NCI-H1694 treated with DMSO at 0.1 percent for 48 hours (cell line): ENCODE measurements at places on chromosomes 1 and 21.

- DNase-seq: no peak
Observed at GRCh38 chr1:95770581-95770980, 536.6 kb downstream of the RWDD3 start.

- DNase-seq: peak; percentile 10
Observed at GRCh38 chr21:14215971-14216641, at the start of gene RBM11. Gene RBM11, plus strand, starts transcription at chr21:14216157. Its CDS starts 30 bp downstream, at chr21:14216187.

GRCh38 chr1:89842567-89843272 lies 21.9 kb downstream of the LRRC8D start:
- DNase-seq: no peak

GRCh38 chr1:8510041-8510823 lies 192.3 kb downstream of the SLC45A1 start:
- no peak for DNase-seq

DNA sequence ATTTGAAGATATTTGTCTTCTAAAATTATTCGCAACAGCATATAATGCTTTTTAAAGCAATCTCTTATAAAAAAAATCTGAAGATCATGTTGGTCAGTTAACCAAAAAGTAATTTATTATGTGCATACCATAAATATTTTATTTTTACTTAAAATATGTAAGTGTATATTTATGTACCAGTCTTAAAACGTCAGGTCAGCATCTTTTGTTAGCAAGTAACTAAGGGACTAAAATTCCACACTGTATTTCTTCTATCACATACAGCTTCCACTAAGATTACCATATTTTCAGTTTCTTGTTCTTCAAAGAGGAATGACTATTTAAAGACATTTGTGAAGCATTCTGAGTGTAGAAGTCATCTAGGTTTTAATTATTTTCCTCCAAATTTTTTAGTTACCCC lies 19.6 kb downstream of the NEGR1 start:
- DNase-seq: no peak

- DNase-seq: no peak
Observed at GRCh38 chr1:909861-910310, 13.8 kb upstream of the SAMD11 start.

DNA sequence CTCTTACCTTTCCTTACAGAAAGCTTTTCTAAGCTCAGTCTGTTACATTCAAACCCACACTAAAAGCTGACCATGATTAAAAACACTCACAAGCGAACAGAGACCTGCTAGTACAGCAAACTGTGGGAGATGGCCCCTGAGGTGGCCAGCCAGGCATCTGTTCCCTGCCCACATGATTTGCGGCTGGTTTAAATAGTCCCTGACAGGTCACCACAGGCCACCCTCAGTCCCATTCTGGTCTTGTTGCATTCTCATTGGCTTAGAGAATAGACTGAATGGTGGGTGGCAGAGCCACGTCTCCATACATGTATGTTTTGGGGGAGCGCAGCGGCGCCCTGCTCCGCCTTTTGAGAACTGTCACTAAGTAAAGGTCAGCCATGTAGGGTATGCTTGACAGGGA lies 2.3 kb upstream of the ACTA1 start:
- DNase-seq: no peak

GRCh38 chr1:96002969-96003964 lies 718.3 kb upstream of the PTBP2 start:
- no peak for DNase-seq

DNA sequence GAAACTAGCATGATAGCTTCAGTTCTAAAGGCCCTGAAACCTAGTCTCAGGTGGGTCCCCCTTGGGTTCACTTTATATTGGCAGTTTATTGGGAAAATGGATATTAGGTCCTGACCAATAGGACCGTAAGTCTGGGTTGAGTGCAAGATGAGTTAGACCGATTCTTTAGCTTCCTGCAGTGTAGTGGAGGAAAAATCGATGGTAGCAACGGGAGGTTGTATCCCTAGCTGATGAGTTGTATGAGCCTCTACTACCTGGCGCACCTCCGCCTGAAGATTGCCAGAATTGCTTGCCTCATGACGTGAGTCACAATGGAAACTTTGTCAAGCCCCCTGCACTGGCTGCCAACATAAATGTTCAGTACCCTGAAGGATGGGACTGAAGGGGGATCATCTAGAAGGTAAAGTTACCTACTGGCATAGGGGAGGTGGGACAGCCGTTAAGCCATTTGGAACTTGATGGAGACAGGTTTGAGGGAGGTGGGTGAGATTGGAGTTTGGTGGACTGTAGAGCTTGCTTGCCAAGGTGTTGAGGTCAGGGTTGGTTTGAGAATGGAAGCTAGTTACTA lies 3.9 kb downstream of the RCC1 start:
- no peak for DNase-seq

DNA sequence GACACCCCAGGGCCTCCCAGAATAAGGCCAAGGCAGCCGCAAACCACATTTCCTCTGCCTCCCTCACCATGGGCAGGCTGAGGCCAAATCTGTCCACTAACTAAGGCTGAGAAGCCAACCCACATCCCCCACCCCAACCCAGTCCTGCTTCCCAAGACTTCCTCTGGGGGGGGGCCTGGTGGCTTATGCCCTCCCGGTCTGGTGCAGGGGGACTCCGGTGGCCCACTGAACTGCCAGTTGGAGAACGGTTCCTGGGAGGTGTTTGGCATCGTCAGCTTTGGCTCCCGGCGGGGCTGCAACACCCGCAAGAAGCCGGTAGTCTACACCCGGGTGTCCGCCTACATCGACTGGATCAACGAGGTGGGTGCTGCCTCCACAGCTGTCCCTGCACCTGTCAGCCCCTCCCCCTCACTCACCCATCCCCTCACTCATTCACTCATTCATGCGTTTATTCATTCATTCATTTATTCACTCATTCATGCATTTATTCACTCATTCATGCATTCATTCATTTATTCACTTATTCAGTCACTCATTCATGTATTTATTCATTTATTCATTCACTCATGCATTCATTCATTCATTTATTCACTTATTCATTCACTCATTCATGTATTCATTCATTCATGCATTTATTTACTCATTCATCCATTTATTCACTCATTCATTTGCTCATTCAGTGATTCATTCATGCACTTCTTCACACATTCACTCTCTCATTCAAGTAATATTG lies 7.3 kb downstream of the CTRC start:
- DNase-seq: no peak

- DNase-seq: no peak
Observed at GRCh38 chr1:213326281-213327016, 275.4 kb downstream of the RPS6KC1 start.

DNA sequence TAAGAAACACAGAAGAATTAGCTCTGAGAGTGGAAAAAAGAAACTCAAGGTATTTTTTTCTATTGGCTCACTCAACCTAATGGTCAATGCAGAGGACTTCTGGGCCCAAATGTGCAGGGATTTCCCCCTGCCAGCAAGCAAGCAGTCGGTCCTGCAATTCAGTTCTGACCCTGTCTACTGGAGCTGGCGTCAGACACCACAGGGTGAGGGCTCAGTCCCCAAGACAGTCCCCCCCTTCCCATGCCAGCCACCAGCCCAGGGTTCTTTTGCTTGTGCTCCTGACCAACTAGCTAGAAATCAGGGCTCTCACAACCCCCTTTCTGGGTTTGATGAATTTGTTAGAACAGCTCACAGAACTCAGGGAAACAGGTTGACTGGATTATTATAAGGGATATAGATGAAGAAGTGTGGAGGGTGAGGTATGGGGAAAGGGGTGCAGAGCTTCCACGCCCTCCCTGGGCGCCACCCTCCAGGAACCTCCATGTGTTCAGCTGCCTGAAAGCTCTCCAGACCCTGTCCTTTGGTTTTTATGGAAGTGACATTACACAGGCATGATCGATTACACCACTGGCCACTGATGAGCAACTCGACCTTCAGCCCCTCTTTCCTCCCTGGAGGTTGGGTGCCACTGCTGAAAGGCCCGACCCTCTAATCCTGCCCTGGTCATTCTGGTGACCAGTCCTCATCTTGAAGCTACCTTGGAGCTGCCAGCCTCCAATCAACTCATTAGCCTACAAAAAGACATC lies 22.5 kb upstream of the PWP2 start:
- DNase-seq: no peak

- no peak for DNase-seq
Observed at GRCh38 chr1:22111620-22112019, 31.3 kb downstream of the WNT4 start.

- DNase-seq: no peak
Observed at GRCh38 chr1:196407358-196408051, 200.7 kb downstream of the KCNT2 start.

DNA sequence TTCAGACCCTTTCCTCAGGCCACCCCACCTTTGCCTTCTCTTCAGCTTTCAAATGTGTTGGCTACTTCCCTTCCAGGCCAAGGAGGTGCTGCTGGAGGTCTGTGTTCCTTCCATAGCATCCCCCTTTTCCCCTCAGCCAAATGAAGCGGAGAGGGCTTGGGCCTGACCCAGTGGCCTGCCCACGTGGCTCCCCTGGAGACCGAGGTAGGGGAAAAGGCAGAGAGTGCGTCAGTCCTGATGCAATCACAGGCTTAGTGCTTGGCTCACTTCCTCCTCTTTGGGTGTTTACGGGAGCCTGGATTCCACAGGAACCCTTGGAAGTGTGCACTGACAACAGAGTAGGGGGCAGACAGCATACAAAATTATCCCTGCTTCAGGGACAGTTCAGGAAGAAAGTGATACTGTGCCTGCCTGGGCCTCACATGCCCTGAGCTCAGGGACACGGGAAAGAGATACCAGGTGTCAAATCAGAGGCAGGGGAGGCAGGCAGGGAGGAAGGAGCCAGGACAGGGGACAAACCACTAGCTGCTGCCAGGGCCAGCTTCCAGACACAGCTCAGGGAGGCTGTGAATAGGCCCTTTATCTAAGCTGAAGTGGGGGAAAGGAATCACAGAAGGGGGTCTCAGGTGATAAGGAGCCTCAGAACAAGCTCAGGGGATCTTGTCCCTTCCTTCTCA lies 16.6 kb upstream of the PTP4A2 start:
- DNase-seq: no peak

DNA sequence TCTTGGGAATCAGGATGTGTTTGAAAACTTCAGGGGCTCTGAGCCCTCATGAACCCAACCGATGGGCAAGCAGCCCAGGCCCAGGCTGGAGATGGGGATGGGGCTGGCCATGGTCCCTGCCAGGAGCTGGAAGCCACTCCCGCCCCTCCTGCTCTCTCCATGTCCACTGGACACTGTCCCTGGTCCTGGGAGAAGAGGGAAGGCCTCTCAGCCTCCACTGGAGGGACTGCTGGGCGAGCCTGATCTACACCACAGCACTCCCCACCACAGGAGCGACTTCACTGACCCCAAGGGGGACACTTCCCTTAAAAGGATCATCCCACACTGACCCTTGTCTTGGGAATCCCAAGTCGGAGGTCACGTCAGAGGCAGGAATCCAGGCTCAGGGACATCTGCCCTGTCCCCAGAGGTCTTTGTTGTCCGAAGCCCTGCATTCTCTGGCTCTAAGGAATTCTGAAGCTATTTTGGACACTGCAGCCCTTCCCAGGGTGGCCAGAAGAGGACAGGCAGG lies 16.9 kb upstream of the COL18A1 start:
- DNase-seq: no peak

- DNase-seq: no peak
Observed at GRCh38 chr1:178417858-178418257, 78.9 kb downstream of the CLEC20A start.

- no peak for DNase-seq
Observed at GRCh38 chr1:178324003-178324402, 172.8 kb downstream of the CLEC20A start.

GRCh38 chr1:108725906-108726305 lies 13.2 kb downstream of the FNDC7 start:
- no peak for DNase-seq

DNA sequence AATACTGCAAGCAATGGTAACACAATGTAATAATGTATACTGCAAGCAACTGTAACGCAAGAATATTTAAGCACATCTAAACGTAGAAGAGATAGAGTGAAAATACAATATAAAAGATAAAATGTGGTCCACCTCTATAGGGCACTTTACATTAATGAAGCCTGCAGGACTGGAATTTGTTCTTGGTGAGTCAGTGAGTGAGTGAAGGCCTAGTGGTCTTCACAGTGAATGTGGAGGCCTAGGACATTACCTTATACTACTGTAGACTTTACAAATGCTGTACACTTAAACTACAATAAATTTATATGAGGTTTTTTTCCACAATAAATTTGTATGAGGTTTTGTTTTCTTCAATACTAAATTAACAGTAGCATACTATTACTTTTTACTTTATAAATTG lies 287.4 kb upstream of the SNX7 start:
- no peak for DNase-seq

- no peak for DNase-seq
Observed at GRCh38 chr1:226641671-226642231, 93.2 kb downstream of the STUM start.
